Stimulated activated CD8-positive, alpha-beta memory T cell treated with anti-CD3 and anti-CD28 coated beads, Interleukin-7, amount 100 ng/mL, for 1 hour (primary cell): ENCODE measurements at places on chromosomes 5 and 9.

- no peak for DNase-seq
These were observed 117.2 kb downstream of the INVS start for GRCh38 chr9:100216178-100216787.

- DNase-seq: no peak
These were observed 471.8 kb downstream of the KIF4B start for GRCh38 chr5:155485386-155485785.

- no peak for DNase-seq
These were observed 65.6 kb downstream of the ANXA2R start for GRCh38 chr5:42974536-42974935.

GRCh38 chr9:70577671-70578070, 163.2 kb upstream of the KLF9 start:
- DNase-seq: no peak

DNA sequence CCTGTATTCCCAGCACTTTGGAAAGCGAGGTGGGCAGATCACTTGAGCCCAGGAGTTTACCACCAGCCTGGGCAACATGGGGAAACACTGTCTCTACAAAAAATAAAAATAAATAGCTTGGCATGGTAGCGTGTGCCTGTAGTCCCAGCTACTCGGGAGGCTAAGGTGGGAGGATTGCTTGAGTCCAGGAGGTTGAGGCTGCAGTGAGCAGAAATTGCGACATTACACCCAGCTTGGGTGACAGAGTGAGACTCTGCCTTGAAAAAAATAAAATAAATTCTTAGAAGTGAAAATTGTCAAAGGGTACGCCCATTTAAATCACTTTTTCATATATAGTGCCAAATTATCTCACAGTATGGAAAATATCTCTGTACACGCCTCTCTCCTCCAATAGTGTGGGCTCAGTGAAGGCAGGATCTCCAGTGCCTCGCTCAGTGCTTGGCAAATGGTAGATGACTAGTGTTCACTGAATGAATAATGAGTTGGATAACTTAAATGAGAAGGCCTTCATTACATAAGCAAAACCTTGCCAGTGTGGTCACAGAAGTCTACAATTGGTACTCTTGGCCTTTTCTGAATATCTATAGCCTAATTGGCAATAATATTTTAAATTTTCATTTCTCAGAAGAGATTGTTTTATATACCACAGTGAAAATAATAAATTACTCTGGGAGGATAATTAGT, 9.4 kb upstream of the CCL28 start:
- DNase-seq: no peak

- no peak for DNase-seq
These were observed 930 bp downstream of the PRLR start for GRCh38 chr5:35229076-35230037.

GRCh38 chr9:133133681-133134387, 12.8 kb upstream of the RALGDS start:
- peak; percentile 73 for DNase-seq

DNA sequence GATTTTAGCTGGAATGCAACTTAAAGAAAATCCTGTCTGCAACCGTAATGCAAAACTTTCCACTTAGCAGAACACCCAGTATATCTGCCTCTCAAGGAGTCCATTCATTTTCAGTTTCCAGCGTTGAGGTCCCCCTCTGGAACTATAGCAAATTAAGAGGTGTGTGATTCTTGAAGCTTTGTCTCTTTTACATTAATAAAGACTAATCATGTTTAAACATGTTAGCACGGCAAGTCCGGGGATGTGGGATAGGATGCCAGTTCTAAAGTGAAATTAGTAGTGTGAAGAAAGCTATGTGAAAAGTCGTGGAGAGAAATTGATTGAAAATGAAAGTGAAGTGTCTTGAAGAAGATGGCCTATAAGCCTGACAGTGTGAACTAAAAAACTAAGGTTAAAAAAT, 429.1 kb downstream of the NR2F1-AS1 start:
- no peak for DNase-seq

- no peak for DNase-seq
These were observed 88.4 kb downstream of the LMNB1 start for GRCh38 chr5:126865299-126865698.

DNA sequence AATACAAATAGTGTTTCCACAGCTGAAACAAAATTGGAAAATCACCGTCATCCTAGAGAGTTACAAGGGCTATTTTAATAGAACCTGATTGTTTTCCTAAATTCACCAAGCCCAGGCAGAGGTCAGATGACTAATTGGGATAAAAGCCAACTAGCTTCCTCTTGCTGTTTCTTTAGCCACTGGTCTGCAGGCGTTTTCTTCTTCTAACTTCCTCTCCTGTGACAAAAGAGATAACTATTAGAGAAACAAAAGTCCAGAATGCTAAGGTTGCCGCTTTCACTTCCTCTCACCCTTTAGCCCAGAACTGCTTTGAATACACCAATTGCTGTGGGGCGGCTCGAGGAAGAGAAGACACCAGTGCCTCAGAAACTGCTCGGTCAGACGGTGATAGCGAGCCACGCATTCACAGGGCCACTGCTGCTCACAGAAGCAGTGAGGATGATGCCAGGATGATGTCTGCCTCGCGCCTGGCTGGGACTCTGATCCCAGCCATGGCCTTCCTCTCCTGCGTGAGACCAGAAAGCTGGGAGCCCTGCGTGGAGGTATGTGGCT, at the start of gene TLR4:
Gene TLR4, plus strand, starts transcription at position 380 of the 552 bp plus-strand sequence. Its CDS starts 70 bp downstream, at position 450.
- DNase-seq: no peak

DNA sequence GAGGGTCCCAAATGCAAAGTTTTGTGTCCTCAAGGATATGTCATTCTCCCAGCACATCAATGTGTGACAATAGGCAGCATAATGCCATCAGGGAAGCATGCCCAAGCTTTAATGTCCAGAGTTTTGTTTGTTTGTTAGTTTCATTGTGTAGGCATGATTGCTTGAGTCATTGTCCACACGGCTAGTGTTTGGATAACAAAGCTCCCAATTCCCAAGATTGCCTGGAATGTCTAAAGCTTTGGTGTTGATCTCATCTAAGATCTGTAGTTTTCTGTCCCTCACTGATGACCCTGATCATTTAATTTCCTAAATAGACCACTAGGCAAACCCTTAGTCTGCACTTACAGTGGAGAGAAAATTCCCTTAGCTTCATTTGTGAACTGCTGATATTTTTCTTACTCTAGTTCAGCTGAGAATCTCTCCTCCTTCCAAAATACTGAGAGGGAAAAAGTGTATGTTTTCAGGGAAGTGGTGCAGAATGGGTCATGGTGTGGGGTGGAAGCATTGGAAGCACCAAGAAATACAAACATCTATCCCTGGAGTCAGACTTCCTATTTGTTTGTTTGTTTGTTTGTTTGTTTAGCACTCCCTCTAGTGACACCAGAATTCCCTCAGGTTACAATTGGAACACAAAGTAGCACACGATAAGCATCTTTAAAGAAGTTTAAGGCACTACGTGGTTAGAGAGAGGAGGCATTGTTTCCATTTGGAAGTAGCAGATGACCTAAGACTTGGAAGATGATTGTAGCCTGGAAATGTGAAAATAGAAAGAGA, 127.1 kb downstream of the PRDM6 start:
- no peak for DNase-seq

DNA sequence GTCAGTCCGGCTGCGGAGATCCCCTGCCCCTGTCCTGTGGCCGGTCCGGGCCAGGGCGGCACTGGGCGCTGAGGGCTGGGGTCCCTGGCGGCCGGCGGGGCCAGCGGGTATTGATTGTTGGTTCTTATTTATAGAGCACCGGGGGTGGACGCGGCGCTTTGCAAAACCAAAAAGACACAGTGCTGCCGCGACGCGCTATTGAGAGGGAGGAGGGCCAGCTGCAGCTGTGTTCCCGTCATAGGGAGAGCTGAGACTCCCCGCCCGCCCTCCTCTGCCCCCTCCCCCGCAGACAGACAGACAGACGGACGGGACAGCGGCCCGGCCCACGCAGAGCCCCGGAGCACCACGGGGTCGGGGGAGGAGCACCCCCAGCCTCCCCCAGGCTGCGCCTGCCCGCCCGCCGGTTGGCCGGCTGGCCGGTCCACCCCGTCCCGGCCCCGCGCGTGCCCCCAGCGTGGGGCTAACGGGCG, 2.5 kb downstream of the LRRC26 start:
- no peak for DNase-seq

GRCh38 chr5:32679218-32679617, 31.9 kb upstream of the NPR3 start:
- DNase-seq: no peak

DNA sequence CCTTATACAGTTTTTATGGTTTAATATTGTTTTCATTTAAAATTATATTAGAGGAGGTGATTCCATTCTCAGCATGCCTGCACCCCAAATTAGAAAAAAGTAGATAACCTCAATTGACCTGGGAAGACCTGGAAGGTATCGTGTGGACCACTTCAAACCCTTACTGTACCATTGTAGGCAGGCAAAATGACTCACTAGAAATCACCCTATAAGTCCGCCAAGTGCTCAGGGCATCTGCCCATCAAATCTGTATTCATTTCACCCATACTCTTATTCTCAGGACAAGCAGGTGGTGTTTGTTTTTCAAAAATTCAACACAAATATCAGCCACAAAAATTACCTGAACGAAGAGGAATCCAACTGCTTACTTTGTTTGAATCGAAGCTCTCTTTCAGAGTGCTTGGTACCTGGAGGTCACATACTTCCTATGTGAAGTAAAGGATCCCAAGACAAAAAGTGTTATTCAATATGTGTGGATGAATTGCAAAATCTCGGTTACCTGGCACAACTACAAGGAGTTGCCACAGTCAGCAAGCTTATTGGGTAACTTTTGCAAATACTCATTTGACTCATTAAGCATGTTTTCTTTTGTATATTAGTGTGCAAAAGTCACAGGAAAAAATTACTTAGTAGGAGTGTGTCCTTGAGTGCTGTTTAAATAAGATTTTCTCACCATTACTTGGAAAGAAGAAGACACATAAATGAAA, 216.2 kb downstream of the ENC1 start:
- DNase-seq: no peak

DNA sequence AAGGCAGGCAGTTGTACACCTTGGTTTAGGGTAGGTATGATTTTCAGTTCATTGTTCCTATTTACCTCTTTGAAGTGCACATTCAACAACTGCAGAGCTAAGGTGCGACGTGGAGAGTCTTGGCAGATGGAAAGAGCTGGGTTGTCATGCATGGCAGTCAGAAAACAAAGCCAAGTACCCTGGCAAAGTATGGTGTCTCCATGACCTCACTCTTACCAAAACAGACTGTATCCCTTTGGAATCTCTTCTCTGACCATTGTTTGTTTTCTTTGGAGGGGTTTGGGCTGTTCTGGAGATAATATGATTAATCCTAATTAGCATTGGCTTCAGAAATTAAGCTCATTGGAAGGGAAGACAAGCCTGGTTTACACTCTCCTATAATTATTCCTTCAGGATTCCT, 665.7 kb downstream of the DNAH5 start:
- no peak for DNase-seq

DNA sequence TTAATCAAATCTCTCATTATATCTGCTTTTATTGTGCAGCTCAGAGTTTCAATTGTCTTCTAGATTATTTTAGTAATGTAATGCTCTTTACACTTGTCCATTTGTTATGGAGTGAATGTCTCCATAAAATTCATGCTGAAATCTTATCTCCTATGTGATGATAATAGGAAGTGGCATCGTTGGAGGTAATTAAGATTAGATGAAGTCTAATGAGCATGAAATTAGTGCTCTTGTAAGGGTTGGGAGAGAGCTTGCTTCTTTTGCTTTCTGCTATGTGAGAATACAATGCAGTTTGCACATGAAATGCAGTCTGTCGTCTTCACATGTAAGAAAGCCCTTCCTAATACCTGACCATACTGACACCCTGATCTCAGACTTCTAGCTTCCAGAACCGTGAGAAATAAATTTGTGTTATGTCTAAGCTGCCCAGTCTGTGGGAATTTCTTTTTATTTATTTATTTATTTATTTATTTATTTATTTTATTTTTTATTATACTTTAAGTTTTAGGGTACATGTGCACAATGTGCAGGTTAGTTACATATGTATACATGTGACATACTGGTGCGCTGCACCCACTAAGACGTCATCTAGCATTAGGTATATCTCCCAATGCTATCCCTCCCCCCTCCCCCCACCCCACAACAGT, 1399.2 kb upstream of the CDH6 start:
- no peak for DNase-seq

DNA sequence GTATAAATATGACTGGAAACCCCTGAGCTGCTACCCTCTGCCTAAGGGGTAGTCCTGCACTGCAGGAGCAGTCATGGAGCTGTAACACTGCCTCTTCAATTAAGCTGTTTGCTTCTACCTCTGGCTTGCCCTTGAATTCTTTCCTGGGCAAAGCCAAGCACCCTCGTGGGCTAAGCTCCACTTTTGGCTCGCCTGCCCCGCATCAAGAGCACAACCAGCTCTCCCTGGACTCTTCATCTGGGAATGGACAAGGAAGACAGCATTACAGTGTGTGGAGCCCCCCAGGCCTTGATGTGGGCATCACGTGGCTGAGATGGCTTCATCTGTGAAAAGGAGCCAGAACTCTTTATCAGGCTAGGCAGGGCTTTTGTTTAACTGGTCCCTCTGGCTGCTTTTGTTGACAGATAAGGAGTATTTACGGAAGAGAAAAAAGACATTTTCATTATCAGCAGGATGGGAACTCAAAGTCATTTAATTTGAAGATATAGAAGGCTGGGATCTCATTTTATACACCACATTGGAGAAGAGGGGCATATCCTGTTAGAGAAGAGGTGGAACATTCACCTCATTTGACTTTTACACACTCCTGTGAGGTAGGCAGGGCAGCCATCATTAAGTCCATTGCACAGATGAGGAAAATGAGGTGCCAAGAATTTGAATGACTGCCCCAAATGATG, 137.8 kb downstream of the SEMA6A start:
- DNase-seq: no peak

- no peak for DNase-seq
These were observed 167.9 kb upstream of the FREM1 start for GRCh38 chr9:15077946-15078729.

DNA sequence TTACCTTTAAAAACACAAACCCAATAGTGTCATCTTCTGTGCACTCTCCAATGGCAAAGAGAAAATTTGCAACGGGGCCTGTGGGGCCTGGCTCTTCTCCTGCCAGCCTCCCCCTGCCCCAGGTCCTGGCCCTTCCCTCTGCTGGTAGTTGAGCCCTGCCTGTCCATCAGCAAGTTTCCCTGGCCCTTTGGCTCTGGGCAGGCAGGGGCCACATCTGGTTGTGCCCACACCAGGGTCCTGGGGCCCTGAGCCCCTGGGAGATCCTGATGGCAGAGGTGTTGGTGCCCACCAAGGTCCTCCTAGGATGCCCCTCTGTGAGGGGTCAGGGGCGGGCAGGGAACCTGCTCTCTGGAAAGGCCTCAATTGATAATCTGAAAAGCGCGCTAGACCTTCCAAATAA, 157.3 kb downstream of the DAB2IP start:
- no peak for DNase-seq

DNA sequence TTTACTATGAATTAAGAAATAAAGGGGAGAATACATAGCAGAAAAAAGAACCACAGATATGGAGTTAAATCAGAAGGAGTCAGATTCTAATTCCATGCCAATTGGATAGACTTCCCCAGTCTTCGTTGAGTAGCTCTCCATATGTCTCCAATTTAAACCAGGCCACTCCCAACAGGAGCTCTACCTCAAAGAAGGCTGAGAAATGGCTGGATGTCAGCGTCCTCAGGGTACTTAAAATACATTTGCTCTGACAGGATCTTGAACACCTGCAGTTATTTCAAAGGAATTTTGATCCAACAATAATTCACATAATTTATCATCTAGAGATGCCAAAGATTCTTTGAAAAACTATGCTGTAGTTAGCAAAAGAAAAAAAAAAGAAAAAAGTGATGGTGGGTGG, 133.9 kb upstream of the FBN2 start:
- no peak for DNase-seq

GRCh38 chr5:123496892-123497291, 15.1 kb upstream of the CSNK1G3 start:
- no peak for DNase-seq
